ENCODE measurements at places on chromosomes 5 and 9.

DNA sequence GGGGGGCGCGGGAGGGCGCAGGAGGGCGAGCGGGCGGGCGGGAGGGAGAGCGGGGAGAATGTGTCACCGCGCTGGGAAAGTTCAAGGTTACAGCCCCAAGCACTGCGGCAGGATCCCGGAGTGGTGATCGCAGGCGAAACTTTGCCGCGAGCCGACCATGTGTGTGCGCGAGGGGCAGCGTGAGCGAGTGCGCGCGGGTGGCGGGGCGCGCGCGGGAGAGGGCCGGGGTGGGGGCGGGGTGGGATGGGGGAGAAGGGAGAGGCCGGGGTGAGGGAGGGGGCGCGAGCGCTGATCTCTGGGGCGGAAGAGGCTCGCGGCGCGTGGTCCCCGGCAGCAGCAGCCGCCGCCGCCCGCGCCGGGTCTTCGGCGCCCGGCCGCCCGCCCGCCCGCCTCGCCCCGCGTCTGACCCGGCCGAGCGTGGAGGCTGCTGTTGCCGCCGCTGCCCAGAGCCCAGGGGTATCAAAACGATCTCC is at the start of gene NFIB:
Gene NFIB (minus strand): TSS at position 191 of the 473 bp plus-strand sequence. CDS start 630 bp downstream, outside the sequence.
- DNase-seq: no peak

DNA sequence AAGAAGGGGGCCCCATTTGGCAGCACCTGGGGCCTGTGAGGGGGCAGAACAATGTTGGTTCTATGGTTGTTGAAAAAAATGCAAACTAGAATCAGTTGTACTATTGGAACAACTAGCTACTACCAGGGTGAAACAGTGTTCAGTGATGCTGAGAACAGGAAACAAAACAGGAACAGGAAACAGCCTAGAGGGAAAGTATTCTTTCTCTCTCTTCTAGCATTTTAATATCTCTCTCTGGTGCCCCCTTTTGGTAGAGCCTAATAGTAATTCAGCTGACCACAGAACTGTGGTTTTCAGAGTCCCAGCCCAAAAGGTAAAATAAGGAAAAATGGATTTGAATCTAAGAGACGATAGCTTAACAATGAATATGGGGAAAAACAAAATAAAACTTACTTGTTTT is 138.0 kb upstream of the KCNN2 start:
- no peak for DNase-seq

GRCh38 chr9:10917001-10917400 is 304.2 kb upstream of the PTPRD start:
- no peak for DNase-seq

DNA sequence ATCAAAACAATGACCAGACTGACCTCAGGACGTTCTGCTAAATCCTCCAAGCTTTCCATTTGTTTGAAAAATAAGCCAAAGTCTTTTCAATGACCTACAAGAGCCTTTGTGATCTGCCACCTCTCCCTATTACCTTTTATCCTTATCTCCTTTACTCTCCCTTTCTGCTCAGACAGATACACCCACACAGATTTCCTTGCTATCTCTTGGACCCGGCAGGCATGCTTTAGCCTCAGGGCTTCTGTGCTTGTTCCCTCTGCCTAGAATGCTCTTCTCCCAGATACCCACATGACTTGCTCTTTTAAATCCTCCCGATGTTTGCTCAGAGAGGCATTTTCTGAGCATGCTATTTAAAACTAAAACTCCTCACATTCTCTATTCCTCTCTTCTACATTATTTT is 8.9 kb upstream of the ELOVL7 start:
- DNase-seq: no peak

GRCh38 chr5:115308815-115309214 is 12.4 kb upstream of the CCDC112 start:
- no peak for DNase-seq

DNA sequence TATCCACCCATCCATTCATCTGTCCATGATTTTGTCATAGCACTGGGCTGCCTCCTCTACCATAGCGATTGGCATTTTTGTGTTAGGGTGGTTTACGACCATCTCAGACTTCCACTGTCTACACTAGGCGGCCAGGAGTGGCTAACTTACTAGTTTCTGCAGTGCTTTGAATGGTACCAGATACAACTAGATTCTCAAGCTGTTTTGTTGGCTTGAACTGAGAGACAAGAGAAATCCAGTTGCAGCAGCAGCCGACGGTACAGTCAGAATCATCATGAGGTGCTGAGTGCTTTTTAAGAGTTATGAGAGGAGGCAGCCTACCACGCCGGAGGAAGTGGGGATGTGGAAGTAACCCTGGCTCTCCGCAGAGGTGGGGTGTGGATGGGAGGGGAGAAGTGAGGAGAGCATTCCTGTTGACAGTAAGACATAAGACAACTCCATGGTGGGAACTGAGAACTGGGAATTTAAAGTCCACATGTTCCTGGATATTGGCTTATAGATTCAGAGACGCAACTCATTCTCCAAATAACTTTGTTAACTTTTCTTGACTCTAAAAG is 27.9 kb downstream of the COL5A1 start:
- DNase-seq: no peak

GRCh38 chr5:158727136-158727535 is 372.6 kb downstream of the EBF1 start:
- no peak for DNase-seq

GRCh38 chr9:34262971-34263370 is 66.1 kb downstream of the KIF24 start:
- no peak for DNase-seq

DNA sequence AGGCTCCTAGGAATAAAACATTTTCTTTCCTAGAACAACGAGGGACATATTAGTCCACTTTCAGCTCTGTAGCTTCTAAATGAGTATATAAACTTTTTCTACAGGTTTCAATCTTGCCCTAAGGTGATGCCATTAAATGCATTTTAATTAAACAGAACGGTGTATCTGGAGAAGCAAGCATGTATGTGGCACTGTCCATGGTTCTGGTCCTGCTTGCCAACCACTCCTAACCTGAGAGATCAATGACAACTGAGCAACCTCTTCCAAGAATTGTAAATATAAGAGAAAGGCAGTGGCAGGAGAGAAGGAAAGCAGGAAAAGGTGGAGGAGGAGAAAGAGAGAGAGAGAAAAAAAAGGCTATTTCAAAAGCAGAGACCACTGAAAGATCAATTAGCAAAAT is 95.6 kb upstream of the SPOCK1 start:
- no peak for DNase-seq

DNA sequence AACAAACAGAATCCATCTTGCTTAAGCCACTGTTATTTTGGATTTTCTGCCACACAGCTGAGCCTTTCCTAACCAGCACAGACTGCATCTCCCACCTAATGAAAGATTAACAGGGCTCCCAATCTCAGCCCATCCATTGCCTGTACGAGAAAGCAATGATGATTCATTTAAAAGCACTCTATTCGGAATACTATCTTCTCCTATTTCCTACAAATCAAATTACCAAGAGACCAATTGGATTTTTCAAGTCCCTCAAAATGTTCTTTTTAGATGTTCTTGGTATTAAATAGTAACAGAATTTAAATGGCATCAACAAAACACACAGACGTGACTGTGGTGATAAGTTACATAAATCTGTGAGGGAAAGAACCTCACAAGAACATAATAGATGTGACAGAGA is 324.1 kb downstream of the AGTPBP1 start:
- no peak for DNase-seq

DNA sequence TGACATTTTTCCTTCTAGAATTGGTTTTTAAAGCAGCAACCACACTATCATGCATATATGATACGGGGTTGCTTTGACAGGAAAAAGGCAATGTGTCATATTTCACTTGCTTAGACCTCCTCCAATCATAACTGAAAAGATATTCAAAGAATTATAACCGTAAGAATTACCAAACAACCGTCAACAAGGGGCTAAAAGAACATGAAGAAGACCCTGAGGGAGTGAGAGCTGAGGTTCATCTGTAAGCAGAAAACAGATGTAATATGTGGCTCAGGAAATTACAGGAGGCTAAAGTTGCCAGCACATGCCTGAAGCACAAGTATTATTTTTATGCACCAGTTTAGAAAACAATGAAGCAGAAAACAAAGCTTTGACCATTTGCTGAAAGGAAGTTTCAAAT is 78.9 kb downstream of the APBA1 start:
- no peak for DNase-seq

DNA sequence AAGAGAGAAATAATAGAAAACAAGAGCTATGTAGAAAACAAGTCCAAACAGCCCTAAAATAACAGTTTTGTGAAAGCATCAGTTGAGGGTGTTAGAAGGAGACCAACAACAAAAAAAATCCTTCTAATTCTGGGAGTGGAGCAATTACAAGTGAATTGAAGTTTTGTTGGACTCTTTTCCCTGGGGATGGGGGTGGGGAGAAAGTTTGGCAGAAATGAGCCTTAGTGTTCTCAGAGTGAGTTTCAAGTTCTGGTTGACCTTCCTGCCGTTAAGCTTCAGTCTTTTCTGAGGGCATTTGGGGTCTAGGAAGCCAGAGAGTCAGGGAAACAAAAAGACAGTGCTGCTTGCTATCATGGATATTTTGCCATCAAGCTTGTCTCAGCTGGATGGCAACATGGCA is 106.3 kb upstream of the TRIM32 start:
- no peak for DNase-seq

DNA sequence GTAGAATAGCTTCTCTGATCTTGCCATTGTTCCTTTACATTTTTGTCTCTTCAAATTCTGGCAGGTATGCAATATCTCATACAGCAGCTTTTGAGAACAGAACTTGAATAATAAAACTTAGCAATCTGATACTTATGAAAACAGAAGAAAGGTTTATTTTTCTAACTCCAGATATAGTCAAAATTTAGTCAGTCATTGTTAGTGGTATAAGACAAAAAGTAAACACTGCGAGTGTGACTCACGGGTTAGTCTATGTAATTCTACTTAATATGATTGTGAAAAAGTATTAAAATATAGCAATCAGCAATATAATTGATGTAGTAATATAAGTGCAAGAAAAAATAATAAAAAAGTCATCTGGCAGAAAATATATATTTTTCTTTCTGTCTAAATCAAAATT is 910.4 kb downstream of the DNAH5 start:
- DNase-seq: no peak

DNA sequence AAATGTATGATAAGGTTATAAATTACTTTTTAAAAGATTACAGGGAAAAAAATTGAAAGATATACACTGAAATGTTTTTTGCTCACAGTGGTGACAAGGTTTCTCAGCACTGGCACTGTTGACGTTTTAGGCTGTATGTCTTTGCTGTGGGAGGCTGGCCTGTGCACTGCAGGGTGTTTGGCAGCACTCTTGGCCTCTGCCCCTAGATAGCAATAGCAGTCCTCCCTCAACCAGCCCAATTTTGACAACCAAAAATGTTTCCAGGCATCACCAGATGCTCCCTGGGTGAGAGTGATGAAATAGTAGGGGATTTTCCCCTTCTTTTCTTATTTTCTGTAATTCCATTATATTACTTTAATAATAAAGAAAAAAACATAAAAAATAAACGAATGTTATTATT is 3.3 kb downstream of the CD274 start:
- DNase-seq: no peak

- no peak for DNase-seq
These were observed 2.9 kb downstream of the SPTAN1 start for GRCh38 chr9:128555180-128555721.

DNA sequence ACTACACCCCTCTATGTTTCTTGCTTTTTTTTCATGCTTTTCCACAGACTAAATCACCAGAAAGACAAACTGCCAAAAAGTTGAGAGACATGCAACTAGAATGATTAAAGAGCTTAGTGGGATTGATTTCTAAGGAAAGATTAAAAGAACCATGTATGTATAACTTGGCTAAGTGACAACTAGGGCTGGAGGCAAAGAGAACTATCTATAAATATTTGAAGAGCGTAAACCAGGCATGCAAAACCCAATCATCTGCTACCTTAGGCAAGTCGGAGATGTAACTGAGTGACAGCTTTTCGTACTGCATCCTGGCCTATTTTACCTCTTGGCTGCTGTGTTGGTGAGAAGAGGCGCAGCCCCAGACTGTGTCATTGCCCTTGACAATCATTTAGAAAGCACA is 121.0 kb upstream of the TLX3 start:
- DNase-seq: no peak

GRCh38 chr9:101270302-101270701 is 114.5 kb downstream of the BAAT start:
- no peak for DNase-seq

- DNase-seq: no peak
These were observed 76.6 kb upstream of the PAM start for GRCh38 chr5:102678267-102679058.

- DNase-seq: no peak
These were observed 18.5 kb downstream of the FCN1 start for GRCh38 chr9:134899168-134899567.

DNA sequence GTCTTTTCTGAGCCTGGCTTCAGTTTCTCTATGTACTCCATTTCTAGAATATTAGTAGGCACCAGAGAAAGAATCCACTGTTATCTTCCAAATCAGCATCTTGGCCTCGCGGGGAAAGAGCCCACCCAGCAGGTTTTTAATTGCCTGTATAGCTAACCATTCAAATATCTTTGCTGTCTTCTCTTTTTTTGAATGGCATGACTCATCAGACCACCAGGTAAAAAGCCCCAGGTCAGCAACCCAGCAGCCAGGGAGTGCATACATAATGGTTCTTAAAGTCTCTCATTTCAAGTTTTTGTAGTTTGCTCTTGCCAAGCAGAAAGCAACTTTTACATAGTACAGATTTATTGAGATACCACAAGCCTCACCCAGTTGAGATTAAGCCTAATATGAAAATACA is 50.7 kb downstream of the TMEM167A start:
- no peak for DNase-seq

- no peak for DNase-seq
These were observed 28.4 kb downstream of the PAX5 start for GRCh38 chr9:37005517-37006140.

DNA sequence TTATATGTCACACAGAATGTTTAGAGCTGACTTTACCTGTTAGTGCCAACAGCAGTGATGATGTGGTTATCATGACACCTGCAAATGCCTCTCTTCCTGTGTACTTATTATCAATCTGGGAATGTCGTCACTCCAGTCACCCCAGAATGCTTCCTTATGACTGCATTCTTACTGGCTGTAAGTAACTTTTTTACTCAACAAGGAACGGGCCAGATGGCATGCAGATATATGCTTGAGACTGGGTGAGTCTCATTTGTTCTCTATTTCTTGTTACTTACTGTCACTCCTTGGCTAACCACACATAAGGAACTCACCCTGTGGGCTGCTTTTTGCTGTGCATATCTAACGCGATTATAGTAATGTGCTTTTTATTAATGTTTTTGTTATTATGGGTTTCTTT is 385.5 kb upstream of the MEF2C start:
- no peak for DNase-seq

DNA sequence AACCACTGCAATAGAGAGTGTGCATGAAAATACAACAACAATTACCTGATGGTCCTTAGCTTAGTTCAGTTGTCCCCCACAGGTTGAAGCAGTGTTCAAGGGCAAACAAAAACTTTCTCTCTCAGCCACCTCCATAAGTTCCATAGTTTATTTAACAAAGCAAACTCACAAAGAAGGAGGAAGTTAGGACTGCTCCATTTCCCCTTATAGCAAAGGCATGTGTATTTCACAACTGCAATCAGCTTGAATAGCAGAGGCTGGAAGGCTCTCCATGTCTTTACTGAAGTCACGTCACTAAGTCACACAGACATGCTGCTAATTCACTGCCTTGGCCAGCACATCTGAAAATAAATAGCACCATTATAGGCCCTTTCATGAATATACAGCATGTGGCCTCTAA is 43.3 kb downstream of the DOCK8 start:
- no peak for DNase-seq
